CD4-positive, alpha-beta T cell treated with Interleukin-12 subunit alpha and Interleukin-12 subunit beta, for 1 hour (primary cell): ENCODE measurements at places on chromosomes 6 and 20.

- no peak for DNase-seq
Observed at GRCh38 chr6:132683543-132683942, 24.6 kb upstream of the TAAR1 start.

DNA sequence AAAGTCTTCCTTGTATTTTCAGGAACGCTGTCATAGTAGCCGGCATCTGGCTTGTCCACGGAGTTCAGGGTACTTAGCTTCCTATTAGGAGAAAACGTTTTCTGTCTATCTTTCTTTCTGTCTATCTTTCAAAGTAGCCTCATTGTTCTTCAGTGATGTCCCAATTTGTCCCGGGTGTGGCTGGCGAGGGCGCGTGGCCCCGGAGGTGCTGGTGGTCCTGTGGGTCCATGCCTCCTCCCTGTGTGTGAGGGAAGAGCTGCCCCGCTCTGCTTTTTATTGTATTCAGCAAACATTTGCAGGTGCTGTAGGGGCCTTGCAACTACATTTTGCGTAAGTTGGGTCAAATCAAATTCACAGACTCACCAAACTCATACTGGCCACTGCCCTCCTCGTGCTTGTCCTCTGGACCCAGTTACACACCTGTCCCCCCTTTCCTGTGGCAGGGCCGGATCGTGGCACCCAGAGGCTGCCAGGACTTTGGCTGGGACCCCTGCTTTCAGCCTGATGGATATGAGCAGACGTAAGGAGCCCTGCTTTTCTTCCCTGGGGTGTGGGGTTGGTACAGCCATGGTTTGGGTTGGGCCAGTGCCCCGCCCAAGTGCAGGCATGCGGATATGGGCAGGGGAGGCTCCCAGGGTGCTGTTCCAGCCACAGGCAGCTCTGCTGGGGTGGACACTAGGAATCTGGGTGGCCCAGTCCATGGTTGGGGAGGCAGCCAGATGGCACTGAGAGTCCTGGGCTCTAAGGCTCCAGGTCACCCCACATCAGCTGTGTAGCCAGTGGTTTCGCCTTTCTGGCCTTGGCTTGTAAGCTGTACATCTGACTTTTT, 12.3 kb downstream of the ITPA start:
- DNase-seq, result no peak

DNA sequence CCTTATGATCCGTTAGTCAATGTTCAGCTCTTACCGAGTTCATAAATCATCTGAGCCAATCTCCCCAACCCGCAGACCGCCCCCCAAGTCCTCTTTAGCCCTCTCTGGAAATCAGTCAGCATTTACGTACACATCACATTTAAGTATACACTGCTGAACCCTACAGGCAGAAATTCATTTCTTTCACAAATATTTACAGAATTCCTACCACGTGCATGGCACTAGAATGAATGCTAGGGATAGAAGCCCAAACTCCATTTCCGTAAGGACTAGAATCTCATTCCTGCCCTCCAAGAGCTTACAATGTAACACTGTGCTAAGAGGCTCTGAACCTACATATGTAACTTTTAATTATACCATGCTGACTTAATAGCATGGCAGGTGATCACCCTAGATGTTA, 1.8 kb downstream of the OSER1 start:
- DNase-seq, result no peak

GRCh38 chr6:68572975-68573374, 62.1 kb upstream of the ADGRB3 start:
- DNase-seq, result no peak
